AG04450 (cell line): ENCODE measurements at places on chromosomes 3 and 15. TPM values are rescaled to one million over a fixed set of nuclear protein-coding genes. Genes with fewer than 3 reads are reported as not detected.

Gene C15orf62
- polyA plus RNA-seq, result 0.05 TPM in 2 replicates

Gene AADAC
- polyA plus RNA-seq, result not detected in 2 replicates

Gene RLBP1
- polyA plus RNA-seq, result not detected in 2 replicates

Gene IL12A
- polyA plus RNA-seq, result 2.3 and 3.6 TPM in 2 replicates

Gene LMAN1L
- not detected in 2 replicates for polyA plus RNA-seq

Gene CHST13
- not detected in 2 replicates for polyA plus RNA-seq

Gene CFAP100
- not detected in 2 replicates for polyA plus RNA-seq

Gene GPR149
- not detected in 2 replicates for polyA plus RNA-seq

Gene ZDHHC23
- 0.58 and 0.79 TPM in 2 replicates for polyA plus RNA-seq

Gene MME
- 51.6 and 61.7 TPM in 2 replicates for polyA plus RNA-seq

Gene CEMIP
- polyA plus RNA-seq, result 221 and 231 TPM in 2 replicates

Gene CELSR3
- 0.55 and 0.73 TPM in 2 replicates for polyA plus RNA-seq

Gene OR5K2
- polyA plus RNA-seq, result not detected in 2 replicates

Gene SLC35G2
- polyA plus RNA-seq, result 13.3 and 18.1 TPM in 2 replicates

Gene POLQ
- polyA plus RNA-seq, result 0.96 and 1.4 TPM in 2 replicates

Gene KLF13
- 16.8 and 17.4 TPM in 2 replicates for polyA plus RNA-seq

Gene BUB1B
- 8.2 and 9.0 TPM in 2 replicates for polyA plus RNA-seq

Gene FOXL2NB
- polyA plus RNA-seq, result 0.04 and 0.05 TPM in 2 replicates

Gene GRAMD2A
- 0.30 and 0.32 TPM in 2 replicates for polyA plus RNA-seq

Gene PLCH1
- 0.04 TPM in 1 of 2 replicates, not detected in the other for polyA plus RNA-seq

Gene ARHGEF3
- polyA plus RNA-seq, result 4.9 and 5.6 TPM in 2 replicates

Gene PGBD4
- 1.6 and 2.2 TPM in 2 replicates for polyA plus RNA-seq

Gene RBP2
- polyA plus RNA-seq, result not detected in 2 replicates

Gene DPPA2
- not detected in 2 replicates for polyA plus RNA-seq

Gene SCAMP5
- 2.1 TPM in 2 replicates for polyA plus RNA-seq

Gene ATP13A5
- polyA plus RNA-seq, result not detected in 2 replicates

Gene PCYT1A
- 71.4 and 76.6 TPM in 2 replicates for polyA plus RNA-seq

Gene TMEM108
- polyA plus RNA-seq, result 0.52 and 0.63 TPM in 2 replicates

Gene P2RY12
- polyA plus RNA-seq, result not detected in 2 replicates

Gene KNG1
- not detected in 2 replicates for polyA plus RNA-seq

Gene EEF1AKMT4
- 3.2 and 4.0 TPM in 2 replicates for polyA plus RNA-seq

Gene MBD4
- 26.2 and 35.6 TPM in 2 replicates for polyA plus RNA-seq
